ENCODE measurements at places on chromosomes 1 and 21.

DNA sequence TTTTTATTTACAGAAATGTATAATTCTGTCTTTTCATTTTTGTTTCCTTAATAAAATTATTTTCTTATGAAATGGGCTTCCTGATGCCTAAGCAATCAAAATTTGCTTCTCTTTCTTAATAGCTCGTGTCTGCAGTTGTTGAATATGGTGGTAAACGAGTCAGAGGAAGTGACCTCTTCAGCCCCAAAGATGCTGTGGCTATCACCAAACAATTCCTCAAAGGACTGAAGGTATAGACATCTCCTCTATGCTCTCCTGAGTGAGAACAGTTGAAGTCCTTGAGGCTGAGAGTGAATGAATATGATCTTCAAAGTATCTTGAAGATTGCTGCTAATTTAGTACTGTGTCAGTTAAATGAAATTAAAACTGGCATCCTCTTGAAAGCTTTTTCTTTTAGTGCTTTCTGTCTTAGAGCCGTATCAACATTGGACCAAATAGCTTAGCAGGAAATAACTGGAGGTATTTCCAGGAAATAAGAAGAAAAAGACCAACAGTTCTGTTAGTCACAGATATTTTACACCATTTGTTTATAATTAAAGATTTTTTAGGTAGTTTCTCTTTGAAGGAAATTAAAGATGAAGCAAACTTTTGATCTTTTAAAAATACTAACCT is 24.7 kb downstream of the VPS45 start:
- no peak for DNase-seq

DNA sequence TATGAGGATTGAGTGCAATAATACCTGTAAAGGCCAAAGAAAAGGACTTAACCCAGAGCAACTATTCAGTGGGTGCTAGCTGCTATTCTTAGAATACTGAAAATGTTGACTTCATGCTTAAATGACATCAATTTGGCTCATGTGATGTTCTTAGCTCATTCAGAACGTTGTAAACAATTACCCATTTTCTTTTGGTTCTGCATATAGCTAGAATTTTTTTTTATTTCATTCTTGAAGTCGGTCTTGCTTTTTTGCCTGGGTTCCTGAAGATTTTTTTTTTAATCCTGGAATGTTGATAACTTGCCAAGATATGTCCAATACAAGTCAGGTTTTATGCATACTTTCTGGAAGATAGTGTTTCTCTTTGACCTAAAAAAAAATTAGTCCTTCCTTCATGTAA is 772.0 kb downstream of the LTN1 start:
- peak; percentile 31 for DNase-seq

DNA sequence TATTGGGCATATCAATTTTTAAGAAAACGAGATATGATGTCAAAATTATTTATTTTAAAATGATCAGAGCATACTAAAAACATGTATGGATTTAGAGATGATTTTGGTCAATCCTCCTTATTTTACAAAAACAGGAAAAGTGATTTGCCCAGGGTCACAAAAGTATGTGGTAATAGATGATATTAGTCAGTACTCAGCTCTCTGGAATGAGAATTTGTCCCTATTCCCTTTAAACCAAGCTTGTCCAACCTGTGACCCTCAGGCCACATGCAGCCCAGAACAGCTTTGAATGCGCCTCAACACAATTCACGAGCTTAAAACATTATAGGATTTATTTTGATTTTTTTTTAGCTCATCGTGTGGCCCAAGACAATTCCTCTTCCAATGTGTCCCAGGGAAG is 104.7 kb downstream of the AKT3 start:
- DNase-seq: peak; percentile 24

- no peak for DNase-seq
These were observed 5.7 kb upstream of the TNFRSF8 start for GRCh38 chr1:12057382-12057781.

GRCh38 chr1:75785320-75785982 is 605 bp upstream of the RABGGTB start:
- no peak for DNase-seq

DNA sequence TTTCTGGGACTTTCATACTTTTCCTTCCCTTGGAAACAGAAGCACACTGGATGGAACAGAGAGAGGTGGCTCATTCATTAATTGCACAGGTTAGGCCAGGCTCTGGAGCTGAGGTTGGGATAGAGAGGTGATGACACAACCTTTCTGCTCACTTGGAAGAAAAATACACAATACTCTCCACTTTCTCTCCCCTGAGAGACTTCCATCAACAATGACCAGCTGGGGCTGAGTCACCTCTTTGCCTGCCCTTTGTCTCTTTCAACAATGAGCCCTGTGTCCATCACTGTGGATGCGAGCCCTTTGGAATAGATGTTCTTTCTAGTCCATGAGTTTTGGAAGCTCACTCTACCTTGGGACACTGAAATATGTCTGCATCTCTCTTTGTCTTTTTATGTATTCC is 43.1 kb downstream of the ATP2B4 start:
- DNase-seq: peak; percentile 89

GRCh38 chr1:40047276-40047675 is 6.7 kb downstream of the CAP1 start:
- DNase-seq: no peak

DNA sequence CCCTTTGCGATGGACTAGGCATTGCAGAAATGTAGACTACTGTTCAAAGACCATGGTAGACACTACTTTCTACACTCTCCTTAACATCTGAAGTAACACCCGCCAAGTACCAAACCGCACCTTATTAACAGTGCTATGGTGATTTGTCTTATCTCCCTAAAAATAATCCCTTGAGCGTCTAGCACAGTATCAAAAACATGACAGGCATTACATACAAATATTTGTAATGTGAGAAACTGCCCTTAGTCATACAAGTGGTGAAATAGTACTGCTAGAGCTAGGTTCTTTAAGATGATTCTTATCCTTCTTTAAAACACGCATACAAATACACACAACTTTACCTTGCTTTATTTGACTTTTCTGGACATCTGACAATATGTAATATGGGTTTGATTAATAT is 27.2 kb downstream of the PUM1 start:
- DNase-seq: peak; percentile 62

- DNase-seq: no peak
These were observed 4.4 kb downstream of the PCSK9 start for GRCh38 chr1:55043726-55044125.

GRCh38 chr21:44834951-44835646 is 17.2 kb upstream of the SUMO3 start:
- DNase-seq: no peak

- peak; percentile 49 for DNase-seq
These were observed 243.4 kb downstream of the RHOU start for GRCh38 chr1:228978484-228979324.

GRCh38 chr1:198032668-198033067 is 115.5 kb downstream of the LHX9 start:
- DNase-seq: no peak

DNA sequence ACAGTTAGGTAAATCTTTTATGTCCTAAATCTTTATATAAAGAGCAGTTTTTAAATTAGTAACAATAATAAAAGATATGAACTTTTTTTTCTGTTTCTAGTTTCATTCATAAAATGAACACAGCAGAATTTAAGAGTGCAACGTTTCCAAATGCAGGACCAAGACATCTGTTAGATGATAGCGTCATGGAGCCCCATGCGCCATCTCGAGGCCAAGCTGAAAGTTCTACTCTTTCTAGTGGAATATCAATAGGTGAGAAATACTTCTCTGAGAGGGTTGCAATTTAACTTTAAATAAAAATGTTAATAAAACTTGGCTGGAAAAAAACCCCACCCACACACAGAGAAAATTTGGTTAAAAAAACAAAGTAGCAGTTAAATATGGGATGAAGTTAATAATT is 15.0 kb upstream of the ANGPTL1 start:
- peak; percentile 11 for DNase-seq

- no peak for DNase-seq
These were observed 34.5 kb upstream of the CSF3R start for GRCh38 chr1:36517011-36517771.

DNA sequence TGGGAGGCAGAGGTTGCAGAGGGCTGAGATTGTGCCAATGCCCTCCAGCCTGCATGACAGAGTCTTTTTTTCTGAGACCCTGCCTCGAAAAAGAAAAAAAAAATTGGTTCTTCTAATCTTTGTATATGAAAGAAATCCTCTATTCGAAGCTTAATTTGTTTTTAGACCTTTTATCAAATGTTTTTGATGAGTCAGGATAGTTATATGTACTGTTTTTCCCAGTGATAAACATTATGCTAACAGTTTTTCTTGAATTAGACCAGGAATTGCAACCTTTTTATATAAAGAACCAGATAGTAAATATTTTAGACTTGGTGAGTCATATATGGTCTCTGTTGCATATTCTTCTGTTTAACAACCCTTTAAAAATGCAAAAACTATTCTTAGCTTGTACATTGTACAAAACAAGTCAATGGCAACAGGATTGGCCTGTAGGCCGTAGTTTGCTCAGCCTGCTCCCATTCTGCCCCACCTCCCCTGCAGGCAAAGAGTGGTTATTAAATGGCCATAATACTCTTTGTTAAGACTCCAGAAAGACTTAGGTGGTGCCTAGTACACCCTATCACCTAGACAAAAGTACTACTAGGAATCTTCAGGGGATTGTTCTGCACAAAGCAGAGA is 45.2 kb downstream of the LYST start:
- peak; percentile 58 for DNase-seq

All from fibroblast of mammary gland (primary cell).